ENCODE measurements at places on chromosomes 12 and 14.
A peak's percentile ranks its signal among the peaks of the same experiment; 100 is the strongest.

DNA sequence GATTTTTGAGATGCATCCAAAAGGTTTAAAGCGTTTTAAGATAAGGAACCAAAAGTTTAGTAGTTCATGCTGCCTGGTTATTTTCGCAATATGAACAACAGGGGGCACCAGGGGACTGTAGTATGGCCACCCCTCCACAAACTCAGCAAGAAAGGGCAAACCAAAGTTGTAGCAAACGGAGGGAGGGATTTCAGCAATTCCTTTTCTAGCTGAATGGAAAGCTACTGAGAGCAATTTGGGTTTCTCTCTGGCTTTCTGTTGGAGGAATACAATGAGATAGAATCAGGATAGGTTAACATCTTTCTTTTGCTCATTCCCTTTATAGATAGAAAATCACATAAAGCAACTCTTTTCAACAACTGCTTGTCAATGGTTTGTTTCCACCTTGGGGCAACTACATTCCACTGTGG, 62.5 kb downstream of the DRAM1 start:
- DNase-seq: peak; percentile 17

DNA sequence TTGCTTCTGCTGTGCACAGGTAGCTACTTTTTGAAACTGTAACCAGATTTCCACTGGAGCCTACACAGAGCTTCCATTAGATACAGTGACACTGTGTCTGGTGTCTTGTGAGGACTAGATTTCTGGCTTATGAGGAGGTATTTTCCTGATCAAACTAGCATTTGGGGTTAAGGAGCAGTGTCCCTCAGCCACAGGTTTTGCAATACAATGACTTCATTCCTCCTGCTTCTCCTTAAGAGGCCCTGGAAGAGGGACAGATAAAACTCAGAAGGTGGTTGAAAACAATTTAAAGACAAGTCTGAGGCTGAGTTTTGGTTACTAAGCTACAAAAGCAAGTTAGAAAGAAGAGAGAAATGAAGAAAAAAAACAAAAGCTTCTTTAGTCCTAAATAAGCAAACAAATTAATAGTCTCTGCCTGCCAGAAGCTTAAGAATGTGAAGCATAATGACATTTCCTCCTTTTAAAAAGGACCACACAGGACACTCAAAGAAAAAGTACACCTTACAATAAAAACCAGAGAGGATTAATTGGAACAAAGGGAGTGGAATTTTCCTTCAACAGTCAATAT, 53.0 kb downstream of the PKP2 start:
- no peak for DNase-seq

- no peak for DNase-seq
These were observed 16.3 kb upstream of the NOS1 start for GRCh38 chr12:117377758-117378157.

GRCh38 chr14:30876692-30877091, 2.3 kb downstream of the COCH start:
- DNase-seq: no peak

- DNase-seq: no peak
These were observed 493.5 kb upstream of the RGS6 start for GRCh38 chr14:71438684-71439083.

GRCh38 chr12:123278101-123278627, 6.5 kb upstream of the CDK2AP1 start:
- no peak for DNase-seq

GRCh38 chr12:110316861-110317260, 35.8 kb downstream of the ATP2A2 start:
- DNase-seq: peak; percentile 60

DNA sequence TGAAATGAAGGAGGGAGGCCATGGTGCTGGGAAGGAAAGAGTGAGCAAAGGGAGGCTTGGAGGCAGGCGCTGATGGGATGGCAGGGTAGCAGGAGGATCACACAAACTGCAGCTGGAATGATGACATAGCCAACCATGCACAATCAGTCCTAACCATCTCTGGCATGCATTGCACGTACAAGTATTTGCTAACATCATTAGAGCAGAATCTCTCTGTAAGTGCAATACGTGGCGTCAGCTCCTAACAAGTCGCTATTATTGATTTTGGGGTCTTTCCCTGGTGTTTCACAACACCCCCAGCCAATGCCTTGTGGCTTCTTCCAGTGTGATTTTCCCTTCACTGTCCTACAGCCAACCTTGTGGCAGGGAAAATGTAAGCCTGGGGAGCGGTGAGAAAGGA, 18.5 kb downstream of the BDKRB1 start:
- no peak for DNase-seq

GRCh38 chr14:59037086-59037485, 151.4 kb upstream of the DAAM1 start:
- no peak for DNase-seq

Data from amniotic stem cell (primary cell).